RCC 7860 (cell line): ENCODE measurements at places on chromosomes 4 and X.

GRCh38 chrX:17923546-17923945, 62.4 kb upstream of the RAI2 start:
- no peak for DNase-seq

- no peak for DNase-seq
These were observed 150.8 kb upstream of the ARHGEF9 start for GRCh38 chrX:63935835-63936234.

- no peak for DNase-seq
These were observed 15.4 kb upstream of the HAND2 start for GRCh38 chr4:173545440-173545839.

GRCh38 chr4:106287353-106287969, 28.5 kb downstream of the TBCK start:
- DNase-seq, result peak; percentile 77

DNA sequence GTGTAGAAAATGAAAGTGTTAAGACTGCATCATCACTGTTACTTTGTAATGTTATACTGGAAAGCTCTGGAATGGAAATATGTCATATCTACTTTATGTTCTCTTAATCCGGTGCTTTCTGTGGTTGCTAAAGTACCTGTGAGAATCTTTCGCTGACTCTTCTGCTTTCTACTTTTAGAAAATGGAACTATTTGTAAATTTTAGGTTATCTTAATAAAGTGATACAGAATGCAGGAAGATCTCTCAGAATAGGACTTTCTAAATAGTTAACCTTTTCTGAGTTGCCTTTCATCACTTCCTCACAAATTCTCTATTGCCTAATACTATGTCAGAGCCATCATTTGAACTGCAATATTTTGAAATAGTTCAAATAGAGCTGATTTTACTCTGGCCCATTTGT, 69.3 kb downstream of the BMP2K start:
- DNase-seq, result no peak

DNA sequence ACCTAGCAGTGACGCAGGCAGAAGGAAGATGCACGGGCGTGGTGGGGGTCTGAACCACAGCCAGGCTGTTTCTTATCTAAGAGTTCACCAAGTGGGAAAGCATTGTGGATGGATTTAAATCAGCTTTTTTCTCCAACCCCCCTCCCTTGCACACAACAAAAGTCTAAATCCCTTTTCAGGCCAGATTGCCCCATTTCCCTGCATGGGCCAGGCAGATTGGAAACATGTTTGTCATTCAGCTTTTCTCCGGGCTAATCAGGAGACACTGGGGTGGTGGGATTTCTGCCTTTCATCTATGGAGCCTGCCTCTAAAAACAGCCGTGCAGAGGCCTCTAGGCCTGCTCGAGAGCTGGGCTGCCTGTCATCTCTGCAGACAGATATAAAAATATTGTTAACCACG, 166.3 kb upstream of the LEF1 start:
- no peak for DNase-seq

DNA sequence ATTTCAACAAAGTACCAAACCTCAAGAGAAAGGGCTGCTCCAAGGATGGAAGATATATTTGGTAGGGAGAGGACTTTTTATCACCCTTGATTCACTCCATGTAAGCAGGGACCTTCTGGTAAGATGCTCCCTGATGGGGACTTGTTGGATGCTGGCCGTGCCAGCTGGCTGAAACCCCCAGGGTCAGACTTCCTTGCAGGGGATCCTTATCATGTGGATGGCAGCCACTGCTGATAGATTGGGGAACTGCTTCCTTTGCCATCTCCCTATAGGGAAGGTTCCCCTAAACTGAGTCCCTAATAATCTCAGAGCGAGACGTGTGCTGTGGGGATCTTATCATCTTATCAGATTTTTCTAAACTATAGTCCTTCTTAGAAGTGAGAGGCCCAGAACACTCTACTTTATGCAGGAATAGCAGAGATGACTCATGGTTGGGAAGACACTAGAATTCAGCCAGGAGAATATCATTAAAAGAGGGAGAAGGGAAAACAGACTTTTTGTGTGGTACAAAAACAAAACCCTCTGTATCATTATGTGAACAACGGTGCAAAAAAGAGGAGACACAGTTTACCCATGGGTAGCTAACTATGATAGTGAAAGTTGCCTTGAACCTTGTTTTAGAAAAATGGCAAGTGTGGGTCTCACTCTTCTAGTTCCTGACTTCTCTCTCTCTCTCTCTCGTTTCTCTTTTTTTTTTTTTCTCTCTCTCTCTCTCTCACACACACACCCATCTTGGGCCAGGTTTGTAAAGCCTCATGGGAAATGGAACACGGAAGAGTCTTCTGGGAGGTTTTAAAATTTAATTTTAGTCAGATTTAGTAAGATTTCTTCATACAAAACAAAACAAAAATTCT, 16.1 kb downstream of the RHOH start:
- DNase-seq, result no peak

GRCh38 chrX:52341493-52341892, 27.3 kb upstream of the XAGE2 start:
- peak; percentile 38 for DNase-seq

- DNase-seq, result no peak
These were observed 9.5 kb upstream of the BEX1 start for GRCh38 chrX:103073467-103073866.

- DNase-seq, result peak; percentile 45
These were observed 646.0 kb upstream of the PITX2 start for GRCh38 chr4:111268769-111269414.

- DNase-seq, result no peak
These were observed 362.5 kb upstream of the TRAM1L1 start for GRCh38 chr4:117447925-117448324.
